ENCODE measurements at places on chromosomes 11 and 22.

GRCh38 chr11:19595840-19596751, 116.5 kb upstream of the NAV2 start:
- no peak for DNase-seq

- no peak for DNase-seq
Measured at GRCh38 chr22:20869234-20869633, 10.4 kb downstream of the SNAP29 start.

- DNase-seq: no peak
Measured at GRCh38 chr11:61529537-61530225, 21.1 kb downstream of the LRRC10B start.

- no peak for DNase-seq
Measured at GRCh38 chr22:33341611-33342010, 283.4 kb upstream of the SYN3 start.

DNA sequence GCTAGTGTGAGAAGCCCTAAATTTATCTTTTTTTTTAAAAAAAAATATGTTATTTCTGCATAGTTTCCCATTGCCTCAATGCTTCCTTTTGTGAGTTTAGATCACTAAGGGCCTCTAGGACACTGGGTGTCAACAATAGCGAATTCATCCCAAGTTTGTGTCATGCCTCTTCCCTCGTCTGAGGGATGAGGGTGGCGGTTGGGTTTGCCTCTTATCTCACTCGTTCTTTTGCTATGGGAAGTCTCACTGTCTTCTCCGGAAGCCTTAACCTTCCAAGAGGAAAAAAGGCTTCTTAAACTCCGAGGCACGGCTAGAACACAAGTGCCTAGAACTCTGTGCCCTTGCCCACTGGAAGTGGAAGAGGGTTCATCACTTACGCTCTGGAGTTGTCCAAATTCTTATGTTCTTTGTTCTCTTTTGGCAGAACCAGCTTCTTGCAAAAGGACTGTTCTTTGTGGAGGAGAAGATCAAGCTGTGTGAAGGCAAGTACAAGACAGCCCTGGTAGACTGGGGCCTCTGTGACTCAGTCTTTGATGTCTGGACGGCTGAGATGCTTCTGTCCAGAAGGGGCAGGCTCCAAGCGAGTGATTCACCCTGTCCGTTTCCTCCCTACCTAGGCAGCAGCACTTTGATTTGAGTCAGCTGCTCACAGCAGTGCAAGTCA, 78.5 kb downstream of the TRAF6 start:
- no peak for DNase-seq

- no peak for DNase-seq
Measured at GRCh38 chr11:86478348-86478747, 103.7 kb downstream of the CCDC81 start.

GRCh38 chr22:31626427-31627150, 35.4 kb downstream of the PISD start:
- DNase-seq: no peak

DNA sequence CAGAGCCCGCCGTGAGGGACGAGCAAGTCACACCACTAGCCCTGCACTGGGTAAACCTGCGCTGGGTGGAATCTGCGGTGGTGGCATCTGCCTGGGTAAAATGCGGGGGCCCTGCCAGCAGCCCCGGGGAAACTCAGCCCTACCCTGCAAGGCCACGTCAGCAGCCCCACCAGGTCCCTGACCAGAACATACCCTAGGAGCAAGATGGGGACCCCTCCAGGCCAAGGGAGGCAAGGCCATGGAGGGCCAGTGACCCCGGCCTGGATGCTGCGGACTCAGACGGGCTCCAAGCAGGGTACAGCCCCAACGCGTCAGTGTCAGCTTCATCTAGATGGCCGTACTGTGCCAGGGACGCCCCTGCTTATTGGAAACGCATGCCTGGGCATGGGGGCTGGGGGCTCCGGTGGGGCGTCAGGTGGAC, 26.3 kb downstream of the TOLLIP start:
- no peak for DNase-seq

GRCh38 chr11:31109446-31109845, 260.1 kb downstream of the DCDC1 start:
- DNase-seq: no peak

DNA sequence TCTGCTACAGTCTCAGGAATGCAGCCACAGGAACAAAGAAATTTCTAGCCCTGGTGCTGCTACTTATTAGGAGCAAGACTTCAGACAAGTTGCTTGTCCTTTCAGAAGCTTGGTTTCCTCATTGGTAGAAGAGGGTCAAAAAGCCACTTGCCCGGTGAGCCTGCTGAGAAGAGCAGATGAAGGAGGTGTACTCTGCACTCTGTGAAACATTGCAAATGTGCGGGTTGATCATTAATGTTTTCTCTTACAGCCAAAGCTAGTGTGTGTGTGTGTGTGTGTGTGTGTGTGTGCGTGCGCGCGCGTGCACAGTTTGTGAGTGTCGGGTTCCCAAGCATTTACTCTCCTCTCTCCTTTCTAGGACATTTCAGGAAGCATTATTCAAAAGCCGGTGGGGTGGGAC, 86.3 kb upstream of the NNMT start:
- DNase-seq: no peak

- DNase-seq: no peak
Measured at GRCh38 chr22:22380098-22381030, 128.2 kb downstream of the ZNF280B start.

DNA sequence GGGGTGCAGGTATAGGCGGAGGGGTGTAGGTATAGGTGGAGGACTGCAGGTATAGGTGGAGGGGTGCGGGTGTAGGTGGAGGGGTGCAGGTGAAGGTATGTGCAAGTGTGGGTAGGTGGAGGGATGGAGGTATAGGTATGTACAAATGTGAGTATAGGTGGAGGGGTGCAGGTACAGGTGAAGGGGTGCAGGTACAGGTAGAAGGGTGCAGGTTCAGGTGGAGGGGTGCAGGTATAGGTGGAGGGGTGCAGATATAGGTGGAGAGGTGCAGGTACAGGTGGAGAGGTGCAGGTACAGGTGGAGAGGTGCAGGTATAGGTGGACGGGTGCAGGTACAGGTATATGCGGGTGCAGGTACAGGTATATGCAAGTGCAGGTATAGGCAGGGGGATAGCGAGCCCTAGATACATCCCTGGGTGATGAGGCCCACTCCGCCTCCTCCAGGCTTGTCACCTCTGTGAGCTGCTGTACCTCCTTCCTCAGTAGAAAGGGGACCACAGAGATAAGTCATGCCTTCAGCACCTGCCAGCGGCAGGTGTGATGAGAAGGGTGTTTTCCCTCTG, 17.2 kb downstream of the LINC01488 start:
- DNase-seq: no peak

DNA sequence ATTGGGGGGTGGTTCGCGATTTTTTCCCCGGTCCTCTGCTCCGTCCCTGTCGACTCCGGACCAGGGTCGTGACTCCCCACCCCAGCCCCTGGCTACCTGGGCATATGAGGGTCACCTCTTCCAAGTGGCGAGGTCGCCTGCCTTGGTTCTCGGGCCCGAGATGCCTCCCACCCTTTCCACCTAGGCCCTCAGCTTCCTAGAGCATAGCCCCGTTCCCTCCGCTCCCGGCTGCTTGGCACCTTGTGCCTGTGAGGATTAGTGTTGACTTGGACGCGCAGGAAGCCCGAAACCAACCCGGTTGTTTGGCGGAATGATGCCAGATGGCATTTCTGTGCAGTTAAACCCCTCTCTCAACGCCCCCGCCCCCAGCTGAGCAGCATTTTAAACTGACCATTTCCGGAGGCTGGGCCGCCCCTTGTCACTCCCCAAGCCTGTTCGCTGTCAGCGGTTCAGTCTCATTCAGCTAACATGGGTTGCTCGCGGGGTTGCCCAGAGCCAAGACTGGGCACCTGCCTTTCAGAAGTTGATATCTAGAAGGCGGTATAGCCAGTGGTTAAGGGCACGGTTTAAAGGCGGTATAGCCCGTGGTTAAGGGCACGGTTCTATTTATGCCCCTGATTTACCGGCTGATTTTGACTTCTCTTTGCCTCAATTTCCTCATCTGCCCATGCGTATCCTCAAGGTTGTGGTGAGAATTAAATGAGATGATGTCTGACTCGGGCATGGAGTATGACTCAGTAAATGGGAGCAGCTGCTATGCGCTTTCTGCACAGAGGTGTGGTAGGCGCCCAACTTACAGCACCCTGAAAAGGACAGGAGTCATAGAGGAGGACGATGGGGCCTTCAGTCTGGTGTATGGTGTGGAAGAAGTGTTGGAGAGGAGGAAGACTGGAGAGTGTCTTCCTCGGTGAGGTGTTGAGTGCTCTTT, 639 bp downstream of the INCENP start:
- DNase-seq: no peak

DNA sequence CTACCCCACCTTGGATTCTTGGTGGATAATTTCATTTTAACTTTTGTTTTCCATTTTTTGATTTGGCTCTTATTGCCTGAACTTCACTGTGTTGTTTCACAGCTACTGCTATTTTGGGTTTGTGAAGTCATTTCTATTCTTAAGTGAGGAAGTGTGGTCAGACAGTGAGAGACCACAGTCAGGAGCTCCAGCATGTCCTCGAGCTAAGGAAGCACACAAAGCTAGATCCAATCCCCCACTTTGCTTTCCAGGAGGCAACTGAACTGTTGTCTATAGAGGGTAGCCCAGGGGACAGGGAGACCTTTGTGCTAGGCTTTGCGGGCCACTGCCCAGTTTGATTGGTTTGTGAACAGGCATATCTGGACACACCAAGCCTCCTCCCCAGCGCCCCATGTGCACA, 251.8 kb upstream of the KIRREL3 start:
- DNase-seq: no peak

DNA sequence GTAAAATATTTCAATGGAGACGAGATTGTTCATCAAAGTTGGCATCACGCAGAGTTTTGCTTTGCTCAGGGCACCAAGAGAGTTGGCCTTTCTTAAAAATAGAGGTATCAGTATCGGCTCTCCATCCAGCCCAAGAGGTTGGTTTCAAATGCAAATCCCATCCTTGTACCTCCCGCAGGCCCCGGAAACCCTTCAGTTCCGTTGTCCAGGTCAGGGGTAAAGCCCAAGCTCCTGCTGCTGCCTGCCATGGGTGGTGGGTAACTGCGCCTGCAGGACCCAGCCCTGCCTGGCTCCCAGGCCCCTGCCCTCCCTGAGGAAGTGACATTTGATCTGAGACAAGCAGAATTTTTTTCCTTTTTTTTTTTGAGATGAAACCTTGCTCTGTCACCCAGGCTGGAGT, 49.3 kb upstream of the RTL6 start:
- DNase-seq: no peak

GRCh38 chr11:66609721-66610617, 6.5 kb upstream of the RBM14 start:
- DNase-seq: no peak

GRCh38 chr11:68116974-68117373, 4.2 kb downstream of the CHKA start:
- no peak for DNase-seq

DNA sequence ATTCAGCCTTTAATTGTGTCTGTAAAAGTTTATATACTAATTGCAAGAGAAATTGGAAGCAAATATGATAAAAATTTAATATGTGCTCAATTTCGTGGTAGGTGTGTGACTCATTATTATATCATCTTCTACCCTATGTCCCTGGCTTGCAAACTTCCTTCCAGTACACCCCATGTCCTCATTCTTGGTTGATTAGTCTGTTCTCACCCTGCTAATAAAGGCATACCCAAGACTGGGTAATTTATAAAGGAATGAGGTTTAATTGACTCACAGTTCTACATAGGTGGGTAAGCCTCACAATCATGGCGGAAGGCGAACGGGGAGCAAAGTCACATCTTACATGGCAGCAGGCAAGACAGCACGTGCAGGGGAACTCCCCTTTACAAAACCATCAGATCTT, 11.9 kb downstream of the MRGPRX3 start:
- no peak for DNase-seq

GRCh38 chr22:42307806-42308563, 37.5 kb upstream of the TCF20 start:
- no peak for DNase-seq

- DNase-seq: no peak
Measured at GRCh38 chr11:1150769-1151365, 6.9 kb upstream of the MUC5AC start.

- DNase-seq: no peak
Measured at GRCh38 chr11:117992136-117992535, 5.9 kb downstream of the IL10RA start.

DNA sequence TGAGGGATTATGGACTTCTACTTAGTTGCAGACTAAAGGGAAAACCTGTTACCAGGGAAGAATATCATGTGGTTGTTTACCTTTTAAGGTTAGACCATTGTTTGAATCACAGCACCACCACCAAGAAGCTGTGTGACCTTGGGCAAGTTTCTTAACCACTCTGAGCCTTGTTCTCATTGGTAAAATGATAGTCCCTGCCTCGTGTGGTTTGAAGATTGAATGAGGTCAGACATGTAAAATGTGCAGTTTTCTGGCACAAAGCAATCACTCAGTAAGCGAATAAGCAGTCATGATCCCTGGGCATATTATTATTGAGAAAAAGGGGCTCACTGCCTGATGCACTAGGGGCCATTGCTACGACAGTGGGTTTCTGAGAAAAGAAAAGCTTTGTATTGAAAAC, 28.3 kb downstream of the MOV10L1 start:
- DNase-seq: no peak

GRCh38 chr11:2810411-2811205, 75.0 kb downstream of the CDKN1C start:
- DNase-seq: no peak

DNA sequence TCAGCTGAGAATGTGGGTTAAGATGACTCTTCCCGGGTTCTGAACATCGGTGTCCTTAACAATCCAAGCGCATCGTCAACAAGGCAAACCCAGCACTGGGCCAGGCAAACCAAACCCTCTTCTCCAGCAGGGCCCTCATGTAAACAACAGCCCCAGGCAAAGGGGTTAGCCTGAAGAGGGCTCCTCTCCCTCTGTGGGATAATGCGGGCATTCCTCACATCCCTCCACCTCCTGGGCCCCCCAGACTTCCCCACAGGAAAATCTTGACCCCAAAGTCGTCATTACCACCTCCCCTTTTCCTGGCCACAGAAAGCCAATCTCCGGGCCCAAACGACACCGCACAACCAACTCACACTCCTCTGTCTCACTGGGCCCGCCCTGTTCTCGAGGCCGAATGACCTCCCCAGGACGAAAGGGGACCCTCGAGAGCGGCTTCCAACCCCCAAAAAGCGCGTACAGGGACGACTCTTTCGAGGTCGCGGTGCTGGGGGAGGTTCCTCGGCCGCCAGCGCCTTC, 566 bp downstream of the DDB1 start:
- DNase-seq: no peak

GRCh38 chr11:121754598-121754997, 301.8 kb upstream of the SORL1-AS1 start:
- DNase-seq: no peak

DNA sequence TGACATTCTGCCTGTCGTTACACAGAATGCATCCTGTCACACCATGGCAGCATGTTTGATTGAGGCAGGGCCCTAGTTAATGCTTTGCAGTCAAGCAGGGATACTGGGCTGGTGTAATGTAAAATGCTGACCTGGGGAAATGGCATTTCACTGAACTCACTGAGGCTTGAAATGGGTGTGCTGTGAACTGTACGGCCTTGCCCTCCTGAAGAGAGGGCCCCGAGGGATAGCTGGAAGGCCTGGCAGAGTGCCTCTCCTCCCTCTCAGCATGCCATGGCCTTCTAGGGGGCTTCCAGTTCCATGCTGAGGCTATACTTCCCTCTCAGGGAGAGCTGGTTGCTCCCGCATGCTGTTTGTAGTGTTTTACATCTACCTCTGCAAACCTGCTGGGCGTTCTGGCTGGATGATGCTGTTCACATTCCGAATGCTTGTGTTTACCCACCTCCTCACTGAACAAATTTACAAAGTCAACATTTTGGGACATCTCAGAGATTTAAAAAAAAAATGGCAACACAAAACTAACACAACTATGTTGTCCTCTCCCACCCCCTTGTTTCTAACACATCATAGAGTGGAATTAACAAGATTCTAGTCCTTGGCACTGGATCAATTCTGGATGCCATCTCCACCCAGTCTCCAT, 416.7 kb upstream of the CADM1 start:
- no peak for DNase-seq

- no peak for DNase-seq
Measured at GRCh38 chr11:62069986-62070919, 53.6 kb upstream of the INCENP start.

Data from cortex of kidney (tissue), 1 donor.